T-cell (primary cell): ENCODE measurements at places on chromosomes 6 and 20.

GRCh38 chr6:84568971-84569370 lies 195.4 kb downstream of the TBX18 start:
- H3K4me3 ChIP-seq: no peak overlapping the region
- H3K4me1 ChIP-seq: no peaks in the 10 kb centered on the region
- DNase-seq: no peak

- no peak for DNase-seq
- no peaks in the 10 kb centered on the region for H3K36me3 ChIP-seq
- no peaks in the 10 kb centered on the region for H3K27me3 ChIP-seq
Observed at GRCh38 chr6:155400654-155400965, 55.0 kb downstream of the NOX3 start.

DNA sequence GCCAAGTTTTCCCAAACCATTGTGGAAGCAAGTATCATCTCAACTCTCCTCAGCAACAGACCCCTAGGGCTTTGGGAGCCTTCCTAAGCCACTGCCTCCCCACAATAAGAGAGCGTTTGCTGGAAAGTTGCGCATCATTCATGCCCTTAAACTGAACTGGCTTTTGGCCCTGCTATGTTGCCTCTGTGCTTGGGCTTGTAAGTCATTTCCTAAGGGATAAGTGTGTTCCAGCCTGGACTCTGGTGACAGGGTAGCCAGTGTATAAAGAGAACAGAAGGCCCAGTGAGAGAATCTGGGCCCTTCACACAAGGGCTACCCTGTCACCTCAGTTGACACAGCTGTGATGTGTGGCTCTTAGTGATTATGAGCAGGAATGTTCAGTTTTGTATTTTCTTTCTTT lies 77.8 kb downstream of the COL9A1 start:
- H3K27me3 ChIP-seq: no peaks in the 10 kb centered on the region
- H3K4me1 ChIP-seq: no peaks in the 10 kb centered on the region
- H3K4me3 ChIP-seq: no peak overlapping the region
- H3K36me3 ChIP-seq: no peaks in the 10 kb centered on the region

- H3K4me3 ChIP-seq: no peak overlapping the region
- H3K27me3 ChIP-seq: no peaks in the 10 kb centered on the region
Observed at GRCh38 chr6:159142531-159142930, 26.7 kb upstream of the FNDC1 start.

- H3K4me1 ChIP-seq: peaks cover 5% of the 10 kb centered on the region
- no peak overlapping the region for H3K4me3 ChIP-seq
- H3K36me3 ChIP-seq: peaks cover 20% of the 10 kb centered on the region
- H3K27ac ChIP-seq: peak overlapping the region; percentile 55
Observed at GRCh38 chr20:59948828-59949720, 8.9 kb downstream of the FAM217B start.

DNA sequence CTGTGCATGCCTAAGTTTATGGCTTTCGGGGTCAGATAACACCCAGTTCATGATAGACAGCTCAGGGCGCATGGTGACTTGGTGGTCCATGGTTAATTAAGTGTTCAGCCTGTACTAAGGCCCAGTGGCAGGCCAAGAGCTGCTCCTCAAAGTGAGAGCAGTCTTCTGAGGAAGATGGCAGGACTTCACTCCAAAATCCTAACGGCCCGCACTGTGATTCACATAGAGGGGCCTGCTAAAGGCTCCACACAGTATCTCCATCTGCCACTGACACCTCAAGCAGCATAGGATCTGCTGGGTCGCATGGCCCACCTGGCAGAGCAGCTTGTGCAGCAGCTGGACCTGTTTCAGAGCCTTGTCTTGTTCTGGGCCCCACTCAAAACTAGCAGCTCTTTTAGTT lies 10.6 kb upstream of the CST7 start:
- no peak for DNase-seq
- H3K27ac ChIP-seq: no peak overlapping the region
- no peaks in the 10 kb centered on the region for H3K36me3 ChIP-seq
- no peaks in the 10 kb centered on the region for H3K4me1 ChIP-seq
- H3K4me3 ChIP-seq: no peak overlapping the region

GRCh38 chr6:148520109-148520841 lies 177.6 kb downstream of the SASH1 start:
- no peaks in the 10 kb centered on the region for H3K27me3 ChIP-seq
- H3K27ac ChIP-seq: no peak overlapping the region
- H3K36me3 ChIP-seq: no peaks in the 10 kb centered on the region

DNA sequence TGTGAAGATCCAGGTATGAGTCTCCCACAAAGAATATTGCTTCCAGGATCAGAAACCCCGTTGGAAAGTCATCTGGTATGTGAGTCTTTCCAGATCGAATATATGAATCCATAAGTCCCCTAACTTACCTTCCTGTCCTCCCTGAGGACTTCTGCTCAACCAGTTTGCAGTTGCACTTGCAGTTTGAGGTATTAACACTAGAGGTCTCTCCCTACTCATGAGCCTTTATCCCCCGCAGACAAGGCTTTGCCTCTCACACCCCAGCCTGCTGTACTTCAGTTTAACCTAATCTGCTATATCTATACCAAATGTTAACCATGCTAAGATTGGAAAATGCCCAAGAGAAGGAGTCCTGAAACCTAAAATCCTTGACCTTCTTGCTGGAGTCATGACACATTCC lies 135.3 kb upstream of the DEFB112 start:
- DNase-seq: no peak
- H3K4me1 ChIP-seq: no peaks in the 10 kb centered on the region
- no peaks in the 10 kb centered on the region for H3K36me3 ChIP-seq
- H3K27ac ChIP-seq: no peak overlapping the region
- no peak overlapping the region for H3K4me3 ChIP-seq
- H3K27me3 ChIP-seq: no peaks in the 10 kb centered on the region

DNA sequence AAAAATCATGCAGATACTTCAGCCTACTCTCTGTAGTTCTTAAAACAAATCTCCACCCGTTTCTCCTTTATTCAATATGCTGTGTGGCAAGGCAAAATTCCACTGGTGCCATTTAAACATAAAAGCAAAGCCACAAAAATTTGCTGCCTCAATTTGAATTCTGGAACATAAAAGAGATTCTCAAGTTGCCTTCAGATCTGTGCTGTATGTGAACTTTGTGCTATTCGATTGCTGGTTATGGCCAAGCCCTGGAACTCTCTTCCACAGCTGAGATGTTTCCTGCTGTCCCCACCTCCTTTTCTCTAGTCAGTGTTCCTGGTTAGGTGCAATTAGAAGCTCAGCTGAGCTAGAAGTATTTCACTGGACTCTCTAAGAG lies 395.3 kb upstream of the BTBD3 start:
- H3K36me3 ChIP-seq: no peaks in the 10 kb centered on the region
- no peak for DNase-seq
- H3K4me1 ChIP-seq: no peaks in the 10 kb centered on the region
- H3K27me3 ChIP-seq: no peaks in the 10 kb centered on the region
- no peak overlapping the region for H3K4me3 ChIP-seq

GRCh38 chr6:141532211-141532610 lies 600.5 kb upstream of the GJE1 start:
- no peaks in the 10 kb centered on the region for H3K4me1 ChIP-seq
- H3K27me3 ChIP-seq: no peaks in the 10 kb centered on the region
- no peak overlapping the region for H3K27ac ChIP-seq
- no peaks in the 10 kb centered on the region for H3K36me3 ChIP-seq
- DNase-seq: no peak
- no peak overlapping the region for H3K4me3 ChIP-seq

DNA sequence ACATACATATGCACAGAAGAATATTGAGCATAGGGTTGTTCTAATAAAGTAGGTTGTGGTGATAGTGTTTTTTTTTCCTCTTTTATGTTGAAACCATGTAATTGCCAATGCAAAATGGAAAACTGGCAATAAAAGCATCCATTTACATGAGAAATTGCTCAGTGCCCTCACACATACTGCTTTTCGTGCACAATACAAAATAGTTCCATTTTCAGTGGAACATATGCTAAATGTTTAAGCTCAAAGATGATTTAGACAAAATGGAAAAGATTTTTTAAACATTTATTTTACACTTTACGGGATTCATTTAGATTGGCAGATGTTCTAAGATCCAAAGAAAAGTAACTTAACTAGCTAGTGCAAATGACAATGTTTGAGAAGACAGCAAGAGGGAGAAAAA lies 678.1 kb upstream of the MANEA start:
- no peaks in the 10 kb centered on the region for H3K36me3 ChIP-seq
- H3K4me3 ChIP-seq: no peak overlapping the region

DNA sequence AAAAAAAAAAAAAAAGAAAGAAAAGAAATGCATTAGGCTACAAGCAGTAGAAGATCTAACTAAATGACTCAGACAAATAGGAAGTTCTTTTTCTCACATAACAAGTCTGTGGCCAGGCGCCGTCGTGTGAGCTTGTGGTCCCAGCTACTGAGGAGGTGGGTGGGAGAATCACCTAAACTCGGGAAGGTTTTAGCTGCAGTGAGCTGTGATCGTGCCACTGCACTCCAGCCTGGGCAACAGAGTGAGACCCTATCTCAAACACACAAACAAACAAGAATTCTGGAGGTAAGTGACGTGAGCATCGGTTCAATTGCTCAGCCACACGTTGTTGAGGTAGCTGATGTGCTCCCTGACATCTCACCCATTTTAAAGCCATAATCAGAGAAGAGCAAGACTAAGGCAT lies 37.9 kb upstream of the SLC23A2 start:
- no peak overlapping the region for H3K4me3 ChIP-seq
- DNase-seq: peak; percentile 28
- H3K27ac ChIP-seq: peak overlapping the region; percentile 47
- H3K27me3 ChIP-seq: peaks cover 12% of the 10 kb centered on the region
- no peaks in the 10 kb centered on the region for H3K4me1 ChIP-seq

GRCh38 chr6:143451531-143451930 lies 926 bp downstream of the PEX3 start:
- H3K27me3 ChIP-seq: no peaks in the 10 kb centered on the region
- peak overlapping the region; percentile 90 for H3K4me3 ChIP-seq
- DNase-seq: no peak

DNA sequence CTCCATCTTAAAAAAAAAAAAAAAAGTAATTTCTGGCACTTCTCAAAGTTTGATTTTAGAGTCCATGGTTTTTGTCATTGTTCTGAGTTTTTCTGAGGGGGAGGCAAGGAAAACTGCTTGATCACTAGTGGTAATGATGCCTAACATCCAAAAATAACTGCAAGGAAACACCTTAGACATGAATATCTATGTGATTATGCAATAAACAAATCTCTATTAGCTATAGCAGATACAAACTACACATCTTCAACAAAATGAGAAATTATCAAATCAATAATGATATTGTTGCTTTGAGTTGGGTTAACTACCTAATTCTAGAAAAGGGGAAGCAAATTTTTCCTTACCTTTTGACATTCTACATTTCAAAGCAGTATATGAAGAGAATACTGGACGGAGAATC lies 230.9 kb upstream of the JARID2 start:
- H3K4me1 ChIP-seq: no peaks in the 10 kb centered on the region
- no peaks in the 10 kb centered on the region for H3K36me3 ChIP-seq
- no peak for DNase-seq
- H3K27me3 ChIP-seq: peaks cover 2% of the 10 kb centered on the region
- no peak overlapping the region for H3K27ac ChIP-seq
- no peak overlapping the region for H3K4me3 ChIP-seq

DNA sequence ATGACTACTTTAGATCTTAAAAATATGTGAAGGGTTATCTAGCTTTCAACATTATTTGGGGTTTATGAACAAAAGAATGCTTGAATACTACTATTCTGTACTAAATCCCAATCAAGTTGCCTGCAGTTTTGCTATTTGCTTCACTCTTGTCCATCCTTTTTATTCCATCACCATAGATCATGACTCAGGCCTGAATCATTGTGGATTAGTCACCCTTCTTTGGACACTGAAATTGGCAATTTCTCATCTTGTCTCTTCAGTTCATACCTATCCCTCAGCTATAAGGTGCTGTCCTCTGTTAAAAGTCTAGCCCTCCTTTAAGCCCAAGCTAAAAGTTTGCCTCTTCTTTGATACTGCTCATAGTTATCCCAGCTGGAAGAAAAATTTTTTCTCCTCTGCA lies 199.1 kb downstream of the CENPW start:
- no peak overlapping the region for H3K4me3 ChIP-seq
- H3K4me1 ChIP-seq: no peaks in the 10 kb centered on the region
- H3K36me3 ChIP-seq: no peaks in the 10 kb centered on the region

DNA sequence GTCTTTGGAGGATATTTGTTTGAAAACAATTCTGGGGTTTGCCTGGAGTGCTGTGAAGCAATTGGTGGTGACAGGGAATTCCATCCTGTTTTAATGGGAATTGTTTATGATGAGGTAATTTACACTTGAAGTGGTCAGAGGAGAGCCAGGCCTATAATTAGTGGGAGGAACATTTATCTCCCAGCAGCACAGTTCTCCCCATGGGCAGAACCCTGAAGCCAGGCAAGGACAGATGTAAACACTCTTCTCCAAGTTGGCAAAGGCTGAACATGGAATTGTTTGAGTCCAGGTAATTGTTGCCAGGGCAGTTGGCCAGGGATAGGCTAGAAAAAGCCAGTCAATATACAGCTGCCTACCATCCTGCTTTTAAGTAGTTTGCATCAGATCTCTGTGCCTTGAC lies 789.7 kb downstream of the FRK start:
- H3K27ac ChIP-seq: no peak overlapping the region
- no peaks in the 10 kb centered on the region for H3K36me3 ChIP-seq
- DNase-seq: no peak

DNA sequence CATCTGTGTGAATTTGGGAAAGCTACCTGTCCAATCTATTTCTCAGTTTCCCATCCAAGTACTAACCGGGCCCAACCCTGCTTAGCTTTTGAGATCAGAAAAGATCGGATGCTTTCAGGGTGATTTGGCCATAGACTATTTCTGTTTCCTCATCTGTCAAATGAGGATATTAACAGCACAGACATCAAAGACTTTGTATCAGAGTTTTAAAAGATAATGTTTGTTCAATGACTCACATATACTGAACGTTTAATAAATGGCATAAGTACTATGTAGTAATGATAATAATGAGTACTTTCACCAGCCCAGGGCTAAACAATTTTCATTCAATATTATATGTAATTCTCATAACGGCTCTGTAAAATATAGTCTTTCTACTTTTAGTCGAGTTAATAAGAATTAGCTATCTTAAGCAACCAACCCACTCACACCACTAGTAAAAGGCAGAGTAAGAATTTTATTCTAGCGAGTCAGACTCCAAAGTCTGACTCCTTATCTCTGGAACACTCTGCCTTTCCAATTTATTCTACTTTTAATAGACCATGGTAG lies 216.5 kb downstream of the ARHGAP18 start:
- no peak overlapping the region for H3K4me3 ChIP-seq
- DNase-seq: no peak
- H3K4me1 ChIP-seq: peaks cover 15% of the 10 kb centered on the region
- H3K36me3 ChIP-seq: no peaks in the 10 kb centered on the region
- no peaks in the 10 kb centered on the region for H3K27me3 ChIP-seq

DNA sequence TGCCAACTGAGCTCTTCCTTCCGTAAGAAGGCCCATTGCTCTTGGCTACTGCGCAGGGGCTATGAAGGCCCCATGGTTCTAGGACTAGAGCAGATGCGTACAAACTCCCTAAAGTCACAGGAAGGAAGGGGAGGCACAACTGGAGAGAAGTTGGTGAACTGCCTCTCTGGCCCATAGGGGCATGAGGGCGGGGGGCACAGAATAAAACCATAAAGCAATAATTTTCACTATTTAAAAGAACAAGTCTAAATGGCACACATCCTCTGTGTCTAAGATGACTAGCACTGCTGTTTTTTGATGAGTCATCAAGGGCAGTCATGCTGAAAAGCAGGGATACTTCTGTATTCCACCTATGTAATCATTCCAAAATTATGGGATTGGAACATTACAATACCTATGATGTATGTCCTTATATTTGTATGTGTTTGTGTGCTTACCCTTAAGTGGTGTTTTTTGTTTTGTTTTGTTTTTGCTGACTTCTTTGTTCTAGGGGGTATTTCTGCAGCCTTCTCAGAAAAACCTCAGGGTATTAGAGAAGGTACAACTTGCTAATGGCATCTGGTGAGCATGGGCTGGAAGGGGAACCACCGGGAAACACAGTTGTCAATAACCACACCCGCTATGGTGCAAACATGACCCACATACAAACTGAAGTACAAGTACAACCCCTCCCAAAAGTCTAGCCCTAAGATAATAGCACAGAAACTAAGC lies 36.9 kb downstream of the B4GALT5 start:
- H3K27me3 ChIP-seq: no peaks in the 10 kb centered on the region
- no peaks in the 10 kb centered on the region for H3K36me3 ChIP-seq
- peak overlapping the region; percentile 85 for H3K27ac ChIP-seq
